ENCODE measurements at places on chromosomes 2 and 18. TPM values are rescaled to one million over a fixed set of nuclear protein-coding genes. Genes with fewer than 3 reads are reported as not detected.

DNA sequence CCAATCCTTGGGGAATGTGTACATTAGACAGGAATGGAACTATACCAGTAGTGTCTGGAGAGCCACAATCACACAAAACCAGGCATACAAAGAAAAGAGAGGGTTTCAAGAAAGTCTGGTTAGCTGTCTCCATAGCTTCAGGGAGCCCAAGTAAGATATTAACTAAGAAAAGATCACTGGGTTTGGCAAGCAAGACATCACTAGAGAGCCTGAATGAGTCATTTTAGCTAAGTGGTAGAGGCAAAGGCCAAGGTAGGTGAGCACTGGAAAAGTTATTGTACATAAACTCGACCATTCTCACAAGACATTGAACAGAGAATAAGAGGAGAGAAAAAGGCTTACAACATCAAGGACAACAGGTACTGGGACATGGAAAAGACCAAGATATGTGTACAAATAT lies 143.8 kb upstream of the ARL4C start:
- no peak for DNase-seq

GALR1 gene
- under 0.01 TPM for total RNA-seq

DNA sequence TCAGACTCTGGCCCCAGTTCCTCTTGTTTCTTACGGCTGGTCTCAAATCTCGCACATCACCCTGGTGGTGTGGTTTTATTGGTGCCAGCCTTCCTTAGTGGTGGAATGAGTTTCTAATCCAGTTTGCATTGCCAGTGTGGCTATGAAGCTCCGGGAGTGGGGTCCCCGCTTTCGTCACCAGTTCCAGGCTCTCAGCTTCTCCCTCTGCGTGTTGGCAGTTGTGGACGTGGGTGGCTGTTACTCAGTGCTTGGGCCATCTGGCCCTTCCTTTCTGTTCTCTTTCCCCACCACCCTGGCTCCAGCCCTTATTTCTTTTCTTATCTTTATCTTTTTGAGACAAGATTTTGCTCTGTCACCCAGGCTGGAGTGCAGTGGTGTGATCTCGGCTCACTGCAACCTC lies 30.1 kb downstream of the EFR3B start:
- no peak for DNase-seq

DNA sequence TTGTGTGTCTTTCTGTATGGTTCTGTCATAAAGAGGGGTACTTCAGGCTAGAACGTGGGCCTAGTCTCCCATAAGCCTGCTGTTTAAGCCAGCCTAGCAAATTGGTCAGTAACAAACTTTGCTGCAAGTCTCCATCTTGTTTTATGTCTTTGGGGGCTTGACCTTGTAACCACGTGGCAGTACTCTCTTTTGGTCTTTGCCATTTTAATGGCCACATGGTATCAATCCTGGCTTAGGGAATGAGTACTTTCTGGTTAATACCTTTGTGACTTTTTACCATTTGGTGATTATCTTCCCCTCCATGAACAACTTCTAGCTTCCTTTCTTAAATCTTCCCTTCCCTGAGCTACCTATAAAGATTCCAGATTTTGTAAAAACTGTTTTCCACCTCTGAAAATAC lies 148.3 kb downstream of the GCA start:
- no peak for DNase-seq

DNA sequence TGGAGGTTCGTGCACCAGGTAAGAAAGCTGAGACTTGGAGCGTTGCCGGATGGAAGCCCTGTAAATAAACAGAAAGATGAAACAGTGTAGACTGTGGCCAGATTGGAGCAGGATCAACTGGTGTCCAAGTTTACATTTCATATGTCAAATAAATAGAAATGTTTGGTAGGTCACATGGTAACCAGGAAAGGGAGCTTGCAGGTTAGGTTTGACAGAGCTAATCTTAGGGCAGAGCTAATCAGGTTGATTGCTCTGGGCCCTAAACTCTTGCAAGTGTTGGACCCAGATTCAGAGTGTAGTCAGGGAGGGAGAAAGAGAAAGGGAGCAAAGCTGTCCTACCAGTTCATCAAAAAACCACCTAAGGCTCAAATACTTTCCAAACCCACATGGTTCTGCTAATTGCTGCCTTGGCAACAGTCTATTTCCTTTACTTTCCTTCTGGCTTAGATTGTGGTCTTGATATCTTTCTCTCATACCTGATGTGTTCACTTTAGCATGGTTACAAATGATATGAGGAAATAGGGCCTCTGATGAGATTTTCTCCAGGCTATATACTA lies 63.2 kb downstream of the G6PC2 start:
- DNase-seq: no peak

DNA sequence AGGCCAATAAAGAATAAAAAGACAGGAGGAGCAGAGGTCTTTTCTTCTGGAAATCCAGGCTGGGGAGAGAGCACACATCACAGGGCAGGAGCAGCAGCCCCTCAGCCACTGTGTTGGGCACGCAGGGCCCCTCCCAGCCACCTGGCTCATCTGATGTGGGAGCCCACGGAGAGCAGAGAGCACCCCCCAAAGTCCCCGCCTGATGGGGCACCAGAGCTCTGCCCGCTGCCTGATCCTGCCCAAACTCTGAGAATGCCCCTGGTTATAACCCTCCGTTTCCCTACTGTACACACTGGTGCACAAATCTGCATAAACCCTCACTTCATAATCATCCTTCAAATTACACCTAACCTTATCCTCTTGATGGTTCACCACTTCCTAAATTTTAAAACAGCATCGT lies 111.3 kb downstream of the HDAC4 start:
- no peak for DNase-seq

DNA sequence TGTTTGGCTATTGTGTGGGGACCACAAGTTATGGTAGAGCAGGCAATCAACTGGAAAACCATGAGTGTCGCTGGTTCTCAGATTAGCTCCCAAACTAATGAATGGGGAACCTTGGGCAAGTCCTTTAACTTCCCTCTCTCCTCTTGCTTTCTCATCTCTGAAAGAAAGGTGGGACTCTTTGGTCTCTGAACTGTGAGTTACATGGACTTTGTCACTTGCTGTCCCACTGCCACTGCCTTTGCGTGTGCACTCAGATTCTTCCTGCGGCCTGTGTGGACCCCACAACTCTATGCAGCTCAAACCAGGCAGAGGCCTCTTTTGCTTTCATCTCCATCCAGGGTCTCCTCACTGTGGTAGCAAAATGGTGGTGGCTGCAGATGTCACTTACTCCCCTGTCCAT lies 86.7 kb downstream of the RNF144A start:
- DNase-seq: no peak

DNA sequence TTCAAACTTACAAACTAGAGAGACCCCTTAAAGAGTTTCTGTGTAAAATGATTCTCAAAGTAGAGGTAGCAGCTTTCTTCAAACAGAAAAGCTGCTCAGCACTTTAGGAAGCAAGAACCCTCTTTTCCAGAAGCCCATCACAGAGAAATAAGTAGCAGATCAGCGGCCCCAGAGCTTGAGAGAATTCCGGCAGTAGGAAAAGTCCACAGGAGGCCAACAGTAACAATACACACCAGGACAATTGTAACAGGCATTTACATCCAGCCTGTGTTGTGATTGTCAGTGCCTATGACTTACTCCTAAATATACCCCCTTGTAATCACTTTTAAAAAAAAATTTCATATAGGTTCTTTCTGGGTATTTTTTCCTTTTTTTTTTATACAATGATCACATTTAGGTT lies 161.4 kb upstream of the ACVR2A start:
- DNase-seq: no peak

GPBAR1 gene
- total RNA-seq: 1.3 TPM

DNA sequence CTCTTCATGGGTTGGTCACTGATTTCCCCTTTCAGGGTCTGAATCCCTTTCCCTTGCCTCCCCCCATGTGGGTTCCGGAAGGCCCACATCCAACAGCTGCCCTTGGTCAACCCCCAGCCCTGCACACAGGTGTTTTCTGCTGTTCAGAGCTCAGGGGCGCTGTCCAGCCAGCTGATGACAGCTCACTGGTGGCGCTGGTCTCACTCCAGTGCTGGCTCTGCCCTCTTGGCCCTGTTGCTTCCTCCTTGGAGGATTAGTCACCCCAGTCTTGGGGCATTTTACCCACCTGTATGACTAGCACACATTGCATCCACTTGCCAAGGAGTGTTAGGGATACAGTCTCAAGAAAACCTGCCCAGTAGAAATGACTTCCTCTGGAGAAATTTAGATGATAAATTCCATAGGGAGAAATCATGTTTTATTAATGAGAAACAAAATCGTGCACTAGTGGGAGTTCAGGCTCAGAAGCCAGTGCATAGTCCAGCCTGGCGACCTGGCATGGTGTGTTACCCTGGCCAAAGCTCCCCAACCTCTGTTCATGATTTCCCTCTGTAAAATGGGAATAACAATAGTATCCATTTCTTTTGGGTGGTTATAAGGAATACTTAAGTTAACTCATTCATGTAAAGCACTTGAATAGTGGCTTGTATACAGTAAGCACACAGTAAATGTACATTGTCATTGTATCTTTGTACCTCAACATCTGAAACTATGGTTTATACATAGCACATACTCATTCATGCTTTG lies 21.6 kb downstream of the CRIM1 start:
- DNase-seq: no peak

KLHL14 gene
- total RNA-seq: 0.49 TPM

All from muscle of leg (tissue), 16 donors.